ENCODE measurements at places on chromosomes 13 and 19. TPM values are rescaled to one million over a fixed set of nuclear protein-coding genes. Genes with fewer than 3 reads are reported as not detected.

Gene SYNE4
- 0.32 TPM for total RNA-seq

DNA sequence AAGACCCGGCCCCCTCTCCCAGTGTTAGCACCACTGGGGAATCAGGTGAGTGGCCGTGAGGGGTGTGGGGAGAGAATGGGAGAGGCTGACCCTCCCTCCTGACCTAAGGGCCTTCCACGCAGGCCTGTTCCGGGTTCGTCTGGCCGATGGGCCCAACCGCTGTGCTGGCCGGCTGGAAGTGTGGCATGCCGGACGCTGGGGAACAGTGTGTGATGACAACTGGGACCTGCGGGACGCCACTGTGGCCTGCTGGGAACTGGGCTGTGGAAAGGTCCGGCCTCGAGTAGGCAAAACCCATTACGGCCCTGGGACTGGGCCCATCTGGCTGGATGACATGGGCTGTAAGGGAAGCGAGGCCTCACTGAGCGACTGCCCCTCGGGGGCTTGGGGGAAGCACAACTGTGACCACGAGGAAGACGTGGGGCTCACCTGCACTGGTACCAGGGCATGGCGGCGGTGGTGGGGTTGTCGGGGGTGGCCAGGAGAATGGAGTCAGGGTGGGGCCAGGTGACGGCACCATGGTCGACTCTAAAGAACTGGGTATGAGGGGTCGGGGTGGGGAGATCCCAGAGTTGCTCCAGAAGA, 12.2 kb downstream of the SSC5D start:
- DNase-seq = no peak

DNA sequence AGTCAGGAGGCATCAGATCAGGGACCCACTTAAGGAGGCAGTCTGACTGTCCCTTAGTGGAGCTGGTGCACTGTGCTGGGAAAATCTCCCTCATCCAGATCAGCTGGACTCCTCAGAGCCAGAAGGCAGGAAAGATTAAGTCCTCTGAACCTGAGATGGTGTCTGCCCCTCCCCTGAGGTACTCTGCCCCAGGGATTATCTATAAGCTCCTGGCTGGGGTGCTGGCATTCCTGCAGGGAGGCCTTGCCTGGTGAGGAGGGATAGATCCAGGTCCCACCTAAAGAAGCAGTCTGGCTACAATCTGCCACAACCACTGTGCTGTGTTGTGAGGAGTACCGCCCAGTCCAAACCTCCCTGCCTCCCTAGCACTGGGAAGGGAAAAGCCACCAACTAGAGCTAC, 81.2 kb downstream of the NHLRC3 start:
- DNase-seq = no peak

DNA sequence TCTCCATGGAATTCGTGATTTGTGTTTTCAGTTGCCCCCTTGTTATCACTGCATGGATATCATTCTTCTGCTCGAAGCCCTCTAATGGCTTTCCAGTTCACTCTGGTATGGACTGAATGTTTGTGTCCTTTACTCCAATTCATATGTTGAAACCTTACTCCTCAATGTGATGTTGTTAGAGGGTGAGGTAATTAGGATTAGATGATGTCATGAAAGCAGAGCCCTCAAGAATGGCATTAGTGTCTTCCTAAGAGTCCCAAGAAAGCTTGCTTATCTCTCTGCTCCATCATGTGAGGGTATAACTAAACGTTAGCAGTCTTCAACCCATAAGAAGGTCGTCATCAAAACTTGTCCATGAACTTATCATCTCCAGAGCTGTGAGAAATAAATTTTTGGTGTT, 1626.3 kb upstream of the MIR17HG start:
- DNase-seq = no peak

GRCh38 chr13:90352763-90353162, 994.7 kb upstream of the MIR17HG start:
- no peak for DNase-seq

Gene GSX1
- total RNA-seq = not detected

DNA sequence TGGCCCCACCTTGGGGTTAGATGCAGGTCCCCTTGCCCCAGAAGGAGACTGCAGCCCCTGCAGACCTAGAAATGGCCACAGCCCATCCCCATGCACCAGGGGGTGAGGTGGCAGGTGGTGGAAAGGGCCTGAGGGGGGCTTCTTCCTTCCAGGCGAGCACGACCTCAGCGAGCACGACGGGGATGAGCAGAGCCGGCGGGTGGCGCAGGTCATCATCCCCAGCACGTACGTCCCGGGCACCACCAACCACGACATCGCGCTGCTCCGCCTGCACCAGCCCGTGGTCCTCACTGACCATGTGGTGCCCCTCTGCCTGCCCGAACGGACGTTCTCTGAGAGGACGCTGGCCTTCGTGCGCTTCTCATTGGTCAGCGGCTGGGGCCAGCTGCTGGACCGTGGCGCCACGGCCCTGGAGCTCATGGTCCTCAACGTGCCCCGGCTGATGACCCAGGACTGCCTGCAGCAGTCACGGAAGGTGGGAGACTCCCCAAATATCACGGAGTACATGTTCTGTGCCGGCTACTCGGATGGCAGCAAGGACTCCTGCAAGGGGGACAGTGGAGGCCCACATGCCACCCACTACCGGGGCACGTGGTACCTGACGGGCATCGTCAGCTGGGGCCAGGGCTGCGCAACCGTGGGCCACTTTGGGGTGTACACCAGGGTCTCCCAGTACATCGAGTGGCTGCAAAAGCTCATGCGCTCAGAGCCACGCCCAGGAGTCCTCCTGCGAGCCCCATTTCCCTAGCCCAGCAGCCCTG, 4.2 kb upstream of the F10 start:
- DNase-seq = no peak

Gene ZNF420
- total RNA-seq = 4.8 TPM

- no peak for DNase-seq
Observed at GRCh38 chr13:99978799-99979452, 2.7 kb upstream of the ZIC2 start.

Gene CEACAM3
- not detected for total RNA-seq

GRCh38 chr19:11154683-11155047, 917 bp downstream of the SPC24 start:
- no peak for DNase-seq

DNA sequence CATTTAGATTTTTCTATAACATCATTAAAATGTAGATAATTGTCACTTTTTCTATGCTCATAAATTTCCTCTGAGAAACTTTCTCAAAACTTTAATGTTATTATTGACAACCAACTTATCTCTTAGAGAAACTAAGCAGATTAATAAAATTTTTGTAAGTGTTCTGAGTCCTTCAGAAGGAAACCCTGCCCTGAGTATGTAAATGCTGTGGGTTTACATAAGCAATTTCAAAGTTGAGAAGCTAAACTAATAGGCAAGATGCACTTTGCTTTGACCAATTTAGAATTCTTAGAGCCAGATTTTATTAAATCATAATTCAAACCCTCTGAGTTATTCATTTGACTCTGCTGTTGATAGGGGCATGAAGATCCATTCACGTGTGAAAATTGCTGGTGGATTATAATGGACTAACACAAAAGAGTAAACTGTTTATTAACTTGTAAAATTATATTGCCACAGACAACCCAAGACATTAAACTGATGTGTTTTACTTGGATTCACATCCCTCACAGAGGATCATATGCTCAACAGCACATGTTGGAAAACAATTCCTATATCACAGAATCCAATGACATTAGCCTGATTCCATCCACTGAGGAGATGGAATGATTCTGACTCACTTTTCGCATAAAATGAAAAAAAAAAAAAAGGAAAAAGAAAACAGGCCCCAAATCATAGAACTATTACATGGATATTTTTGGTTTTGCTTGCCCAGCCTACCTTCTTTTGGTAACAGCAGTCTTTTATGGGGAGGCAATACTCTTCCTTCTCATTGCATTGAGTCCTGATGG, 453.7 kb upstream of the HTR2A start:
- no peak for DNase-seq

- no peak for DNase-seq
Observed at GRCh38 chr19:13890136-13890535, 13.2 kb downstream of the NANOS3 start.

DNA sequence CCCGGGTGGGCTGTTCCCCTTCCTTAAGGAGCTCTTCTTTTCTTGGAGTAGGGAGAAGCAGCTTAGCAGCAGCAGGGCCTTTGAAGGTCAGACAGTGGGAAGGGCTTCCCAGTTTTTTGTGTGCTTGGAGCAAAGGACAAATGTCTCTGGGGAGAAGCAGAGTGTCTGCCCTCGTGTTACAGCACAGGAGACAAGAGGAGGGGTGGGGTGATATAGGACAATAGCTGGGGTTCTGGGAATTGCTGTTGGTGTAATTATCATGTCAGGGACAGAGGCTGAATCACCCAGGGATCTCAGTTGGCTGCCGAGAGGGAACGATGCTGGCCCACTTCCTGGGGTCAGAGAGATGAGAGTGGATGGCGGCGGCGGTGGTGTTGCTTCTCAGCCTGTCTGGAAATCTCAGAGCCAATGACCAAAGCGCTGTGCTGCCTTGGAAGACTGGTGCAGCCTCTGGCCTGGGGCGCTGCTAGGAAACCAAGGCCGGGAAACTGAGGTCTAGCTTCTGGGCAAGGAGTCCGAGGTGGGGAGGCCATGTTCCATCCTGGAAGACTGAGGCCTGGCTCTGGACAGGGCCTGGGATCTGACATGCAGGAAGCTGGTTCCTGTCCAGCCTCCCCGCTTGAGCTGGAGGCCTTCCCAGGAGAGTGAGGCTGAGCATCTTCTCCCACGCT, 1.2 kb downstream of the INAFM1 start:
- DNase-seq = peak; percentile 64

DNA sequence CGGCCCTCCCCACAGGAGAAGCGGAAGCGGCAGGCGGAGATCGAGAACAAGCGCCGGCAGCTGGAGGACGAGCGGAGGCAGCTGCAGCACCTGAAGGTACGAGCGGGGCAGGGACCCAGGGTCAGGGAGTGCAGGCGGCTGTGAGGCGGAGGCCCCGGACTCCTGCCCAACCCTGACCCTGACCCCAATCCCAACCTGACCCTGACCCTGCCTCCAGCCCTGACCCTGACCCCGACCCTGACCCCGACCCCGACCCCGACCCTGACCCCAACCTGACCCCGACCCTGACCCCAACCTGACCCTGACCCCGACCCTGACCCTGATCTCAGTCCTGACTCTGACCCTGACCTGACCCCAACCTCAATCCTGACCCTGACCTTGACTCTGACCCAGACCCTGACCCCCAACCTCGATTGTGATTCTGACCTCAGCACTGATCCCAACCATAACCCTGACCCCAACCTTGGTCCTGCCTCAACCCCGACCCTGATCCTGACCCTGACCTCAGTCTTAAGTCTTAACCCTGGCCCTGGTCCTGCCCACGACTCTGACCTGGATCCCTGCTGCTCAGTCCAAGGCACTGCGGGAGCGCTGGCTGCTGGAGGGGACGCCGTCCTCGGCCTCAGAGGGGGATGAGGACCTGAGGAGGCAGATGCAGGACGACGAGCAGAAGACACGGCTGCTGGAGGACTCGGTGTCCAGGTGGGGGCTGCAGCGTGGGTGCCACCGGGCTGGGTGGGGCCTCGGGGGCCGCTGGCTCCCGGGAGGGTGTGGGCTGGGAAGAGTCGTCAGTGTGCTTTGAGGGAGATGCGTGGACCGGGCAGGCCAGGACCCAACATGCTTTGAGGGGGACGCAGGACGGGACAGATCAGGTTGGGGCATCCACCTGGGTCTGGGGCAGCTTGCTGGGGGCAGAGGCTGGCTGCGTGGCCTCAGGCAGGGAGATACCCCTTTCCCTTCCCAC, 18.5 kb downstream of the PALM start:
- no peak for DNase-seq

DNA sequence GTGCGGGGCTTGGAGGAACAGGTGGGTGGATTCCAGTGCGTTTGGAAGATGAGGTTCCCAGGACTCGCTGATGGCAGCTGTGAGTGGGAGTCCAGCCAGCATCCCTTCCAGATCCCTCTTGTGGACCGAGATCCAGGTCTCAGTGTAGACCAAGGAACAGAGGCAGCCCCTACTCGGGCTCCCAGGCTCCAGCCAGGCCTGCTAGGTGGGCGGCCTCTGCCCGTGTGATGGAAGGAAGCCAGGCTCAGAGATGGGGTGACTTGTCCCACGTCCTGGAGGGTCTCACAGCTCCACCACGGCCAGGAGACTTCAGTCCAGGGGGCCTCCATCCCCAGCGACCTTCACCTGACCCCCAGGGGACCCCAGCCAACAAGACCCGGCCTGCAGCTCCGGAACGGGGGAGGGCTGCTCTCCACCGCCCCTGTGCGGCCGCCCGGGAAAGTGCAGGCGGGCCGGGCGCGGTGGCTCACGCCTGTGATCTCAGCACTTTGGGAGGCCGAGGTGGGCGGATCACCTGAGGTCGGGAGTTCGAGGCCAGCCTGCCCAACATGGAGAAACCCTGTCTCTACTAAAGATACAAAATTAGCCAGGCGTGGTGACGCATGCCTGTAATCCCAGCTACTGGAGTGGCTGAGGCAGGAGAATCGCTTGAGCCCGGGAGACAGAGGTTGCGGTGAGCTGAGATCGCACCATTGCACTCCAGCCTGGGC, 729 bp upstream of the MADCAM1 start:
- DNase-seq = no peak

Gene COQ8B
- 25.8 TPM for total RNA-seq

DNA sequence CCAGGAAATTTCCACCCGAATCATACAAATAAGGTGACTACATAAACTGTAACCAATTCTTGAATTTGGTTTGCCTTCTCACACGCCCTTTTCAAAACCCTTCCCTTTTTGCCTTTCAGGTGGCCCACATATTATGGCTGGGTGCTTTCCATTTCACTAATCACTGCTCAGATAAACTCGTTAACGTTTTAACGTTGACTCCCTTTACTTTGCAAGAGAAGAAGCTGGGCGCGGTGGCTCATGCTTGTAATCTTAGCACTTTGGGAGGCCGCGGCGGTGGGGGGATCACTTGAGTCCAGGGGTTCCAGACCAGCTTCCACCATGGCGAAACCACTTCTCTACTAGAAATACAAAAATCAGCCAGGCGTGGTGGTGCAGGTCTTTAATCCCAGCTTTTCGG, 19.8 kb upstream of the ZNF91 start:
- DNase-seq = no peak

Gene DOCK6
- total RNA-seq = 21.2 TPM
